Stimulated activated CD4-positive, alpha-beta T cell treated with anti-CD3 and anti-CD28 coated beads, Interleukin-1b, Interleukin-23, amount 100 ng/mL, for 1 hour (primary cell): ENCODE measurements at places on chromosomes 16 and 17.

DNA sequence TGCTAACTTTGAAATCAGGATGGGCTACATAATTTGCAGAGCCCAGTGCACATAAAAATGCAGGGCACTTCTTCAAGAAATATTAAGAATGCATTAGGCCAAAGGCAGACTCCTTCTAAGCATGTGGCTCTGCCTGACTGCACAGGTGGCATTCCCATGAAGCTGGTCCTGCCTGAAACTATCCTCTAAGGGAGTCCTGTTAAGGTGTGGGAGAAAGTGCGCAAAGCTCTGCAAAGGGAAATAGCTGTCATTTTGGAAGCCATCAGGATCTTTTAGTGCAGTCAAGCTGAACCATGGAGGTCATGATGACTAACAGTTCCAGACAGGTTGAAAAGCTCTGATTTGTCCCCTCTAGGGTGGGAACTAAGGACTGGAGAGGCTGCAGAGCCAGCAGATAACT lies 41.9 kb upstream of the CRHR1 start:
- no peak for DNase-seq

- DNase-seq, result no peak
Observed at GRCh38 chr16:25040543-25040942, 25.4 kb upstream of the ARHGAP17 start.

GRCh38 chr16:1816396-1817275 lies 10.0 kb downstream of the HAGH start:
- no peak for DNase-seq

- DNase-seq, result no peak
Observed at GRCh38 chr17:74904687-74905409, 11.4 kb upstream of the FADS6 start.

GRCh38 chr17:28545141-28545503 lies 7.3 kb downstream of the UNC119 start:
- DNase-seq, result no peak

GRCh38 chr16:26644912-26645543 lies 421.7 kb upstream of the C16orf82 start:
- no peak for DNase-seq

- DNase-seq, result no peak
Observed at GRCh38 chr16:3142770-3143169, 7.9 kb downstream of the ZNF213 start.

GRCh38 chr16:12087901-12088421 lies 111.4 kb downstream of the SNX29 start:
- DNase-seq, result no peak

- DNase-seq, result no peak
Observed at GRCh38 chr17:58334661-58335060, 6.1 kb upstream of the TSPOAP1 start.

DNA sequence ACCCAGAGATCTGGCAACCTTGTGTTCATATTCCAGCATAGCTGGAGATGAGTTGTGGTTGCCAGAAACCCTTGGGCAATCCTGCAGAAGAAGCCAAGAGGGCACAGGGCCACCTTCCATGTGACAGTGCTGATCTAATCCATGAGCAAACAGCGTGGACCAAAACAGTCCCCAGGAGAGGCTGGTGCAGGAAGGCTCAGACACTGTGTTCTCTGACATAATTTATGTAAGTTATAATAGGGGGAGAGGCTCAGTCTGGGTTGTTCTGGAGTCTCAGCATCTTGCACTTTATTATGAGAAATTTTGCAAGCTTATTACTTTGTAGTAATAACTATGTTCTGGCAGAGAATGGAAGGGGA lies 273.9 kb downstream of the HAPSTR1 start:
- no peak for DNase-seq

GRCh38 chr16:48997946-48998345 lies 283.7 kb downstream of the CBLN1 start:
- DNase-seq, result no peak
